ENCODE measurements at places on chromosomes 7 and 10.

DNA sequence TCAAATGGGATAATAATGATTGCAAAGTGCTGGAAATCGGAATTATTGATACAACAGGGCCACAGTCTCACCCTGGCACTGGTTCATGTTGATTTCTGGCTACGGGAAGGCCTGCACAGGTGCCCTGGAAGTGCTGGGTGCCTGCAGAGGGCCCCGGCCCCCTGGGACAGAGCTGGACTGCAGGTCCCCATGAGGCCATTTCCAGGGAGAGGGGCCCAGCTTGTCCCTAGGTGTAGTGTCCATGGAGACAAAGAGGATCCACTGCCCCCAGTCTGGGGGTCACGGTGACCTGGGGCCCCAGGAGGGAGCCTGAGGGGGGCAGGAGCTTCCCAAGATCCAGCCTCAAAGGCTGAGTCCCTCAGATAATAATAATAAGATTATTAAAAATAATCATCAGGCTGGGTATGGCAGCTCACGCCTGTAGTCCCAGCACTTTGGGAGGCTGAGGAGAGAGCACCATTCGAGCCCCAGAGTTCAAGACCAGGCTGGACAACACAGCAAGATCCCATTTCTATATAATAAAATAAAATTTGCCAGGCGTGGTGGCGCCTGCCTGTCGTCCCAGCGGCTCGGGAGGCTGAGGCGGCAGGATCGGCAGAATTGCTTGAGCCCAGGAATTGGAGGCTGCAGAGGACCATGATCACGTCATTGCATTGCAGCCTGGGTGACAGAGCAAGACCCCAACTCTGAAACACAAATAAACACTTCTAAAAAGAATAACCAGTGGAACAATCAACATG is 98.1 kb downstream of the MICALL2 start:
- no peak for DNase-seq

GRCh38 chr10:88122145-88122544 is 258.7 kb downstream of the PTEN start:
- no peak for DNase-seq

- no peak for DNase-seq
Observed at GRCh38 chr10:4543938-4544533, 282.0 kb upstream of the AKR1E2 start.

DNA sequence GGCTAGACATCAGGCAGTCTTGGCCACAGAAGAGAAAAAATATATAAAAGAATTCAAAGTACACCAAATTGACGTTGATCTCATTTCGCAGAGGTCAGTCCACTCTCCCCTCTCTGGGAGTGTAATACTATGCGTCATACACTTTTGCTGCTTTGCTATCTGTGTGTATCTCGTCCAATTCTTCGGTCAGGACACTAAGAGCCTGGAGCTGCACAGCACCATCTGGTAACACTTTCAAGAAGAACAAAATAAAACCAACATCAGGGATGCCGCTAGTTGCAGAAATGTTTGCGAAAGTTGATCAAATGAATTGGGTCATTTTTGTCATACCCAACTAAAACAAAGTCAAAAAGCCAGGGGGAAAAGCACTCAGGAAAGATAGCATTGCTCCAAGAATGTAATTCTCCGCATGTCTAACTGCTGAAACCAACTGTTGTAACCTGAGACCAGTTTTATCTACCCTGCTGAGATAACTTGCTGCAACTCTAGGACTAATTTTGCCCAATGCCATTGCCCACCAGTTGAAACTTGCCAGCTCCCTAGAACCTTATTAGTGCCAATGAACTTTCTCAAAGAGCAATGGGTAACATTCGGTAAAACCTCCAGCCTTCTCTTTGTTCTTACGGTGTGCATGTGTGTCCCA is 23.0 kb downstream of the TMEM176A start:
- no peak for DNase-seq

GRCh38 chr10:118953598-118954393 is 75.7 kb upstream of the NANOS1 start:
- no peak for DNase-seq

- DNase-seq = no peak
Observed at GRCh38 chr10:114876169-114876568, 54.6 kb downstream of the FHIP2A start.

DNA sequence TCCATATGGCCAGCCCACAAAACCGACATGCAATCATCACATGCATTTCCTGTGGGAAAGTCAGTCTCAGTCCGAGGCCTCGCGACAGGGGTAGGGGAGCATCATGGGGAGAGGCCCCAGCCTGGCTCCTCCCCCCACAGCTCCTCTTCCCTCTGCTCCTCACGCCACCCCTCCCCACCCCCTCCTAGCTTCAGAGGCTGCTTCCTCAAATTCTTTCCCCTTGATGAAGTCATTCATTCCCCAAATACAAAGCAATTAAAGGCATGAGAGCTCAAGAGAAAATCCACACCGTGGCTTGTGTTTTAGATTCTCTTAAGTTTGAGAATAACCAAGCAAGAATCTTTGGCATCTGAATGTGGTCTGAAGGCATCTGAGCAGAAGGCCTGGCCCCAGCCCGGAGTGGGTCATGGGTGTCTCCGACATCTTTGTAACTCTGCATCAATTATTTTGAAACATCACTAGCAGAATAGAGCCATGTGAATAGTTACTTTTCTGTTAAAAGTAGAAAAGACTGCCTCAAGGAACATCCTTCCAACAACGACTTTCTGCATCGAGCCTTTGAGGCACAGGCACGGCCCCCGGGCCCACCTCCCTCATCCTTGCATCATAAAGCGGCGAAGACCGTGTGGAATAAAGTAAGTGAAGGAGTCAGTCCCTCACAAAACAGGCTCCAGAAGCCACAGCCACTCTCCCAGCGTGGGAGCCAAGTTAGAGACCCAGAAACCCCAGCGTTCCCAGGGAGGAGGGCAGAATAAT is 90.9 kb downstream of the DIP2C start:
- peak; percentile 87 for DNase-seq
